Fibroblast of upper back skin (primary cell): ENCODE measurements at places on chromosomes 3 and 15.

DNA sequence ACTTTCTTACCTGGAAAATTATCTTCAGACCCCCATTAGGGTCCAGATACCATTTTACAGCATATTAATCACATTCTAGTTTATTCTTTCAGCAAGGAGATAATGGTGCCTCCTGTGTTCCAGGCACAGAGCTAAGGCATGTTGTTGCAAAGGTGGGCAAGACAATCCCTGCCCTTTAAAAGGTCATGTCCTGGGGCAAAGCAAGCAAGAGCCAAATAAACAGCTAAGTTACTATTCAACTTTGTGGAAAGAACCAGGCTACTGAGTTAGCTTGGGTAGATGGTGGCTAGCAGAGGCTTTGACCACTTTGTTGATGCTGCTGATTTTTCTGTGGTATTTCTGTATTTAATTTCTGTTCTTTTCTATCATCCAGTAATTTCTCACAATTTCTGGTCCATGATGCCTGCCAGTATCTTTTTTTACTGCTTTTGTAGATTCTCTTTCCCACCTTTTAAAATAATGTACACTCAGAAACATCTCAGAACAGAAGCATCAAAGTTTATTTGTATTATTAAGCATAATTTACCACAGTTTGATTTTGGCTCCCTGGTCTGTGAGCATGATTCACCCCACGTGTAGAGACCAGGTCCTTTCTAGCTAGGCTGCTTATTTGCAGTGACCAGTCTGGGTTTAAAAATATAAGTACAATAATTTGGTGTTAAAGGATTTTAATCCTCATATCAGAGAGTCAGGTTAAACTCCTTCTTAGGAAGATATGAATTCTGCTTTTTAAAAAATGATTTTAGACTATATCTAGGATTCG, 71.5 kb downstream of the LRRC28 start:
- DNase-seq, result no peak

DNA sequence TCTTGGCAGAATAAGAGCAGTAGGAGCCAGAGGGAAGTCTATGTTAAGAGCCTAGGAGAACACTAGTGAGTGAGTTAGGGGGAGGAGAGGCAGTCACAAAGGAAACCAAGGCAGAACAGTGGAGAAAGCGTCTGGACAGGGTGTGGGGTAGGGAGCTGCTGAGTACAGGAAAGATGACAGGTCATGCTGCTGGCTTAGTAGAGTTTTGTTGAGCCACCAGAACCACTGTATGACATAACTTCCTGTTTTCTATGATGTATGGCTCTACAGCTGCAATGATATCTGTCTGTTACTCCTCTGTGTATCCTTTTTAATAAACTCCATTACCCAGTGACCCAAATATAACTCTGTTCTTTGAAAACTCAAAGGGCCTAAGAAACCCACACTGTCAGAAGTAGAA, 10.6 kb upstream of the STT3B start:
- no peak for DNase-seq

GRCh38 chr15:31329640-31330010, 3.0 kb downstream of the KLF13 start:
- DNase-seq, result no peak

DNA sequence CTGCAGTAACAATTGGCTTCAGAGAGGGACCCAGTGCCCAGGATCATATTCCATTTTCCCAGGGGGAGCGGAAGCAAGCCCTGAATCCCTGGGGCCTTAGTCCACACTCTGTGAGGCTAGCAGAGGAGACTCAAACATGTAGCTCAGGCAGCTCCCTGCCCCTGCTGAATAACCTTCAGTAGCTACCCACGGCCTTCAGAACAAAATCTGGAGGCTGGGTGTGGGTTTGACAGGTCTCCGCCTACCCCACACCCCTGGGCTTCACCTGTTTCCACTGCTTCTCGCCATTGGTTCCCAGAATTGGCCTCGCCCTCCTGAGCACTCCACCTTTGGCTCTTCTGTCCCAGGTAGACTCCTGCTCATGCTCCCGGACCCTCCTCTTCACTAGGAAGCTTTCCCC, 93.6 kb upstream of the ATP2B2 start:
- DNase-seq, result no peak

DNA sequence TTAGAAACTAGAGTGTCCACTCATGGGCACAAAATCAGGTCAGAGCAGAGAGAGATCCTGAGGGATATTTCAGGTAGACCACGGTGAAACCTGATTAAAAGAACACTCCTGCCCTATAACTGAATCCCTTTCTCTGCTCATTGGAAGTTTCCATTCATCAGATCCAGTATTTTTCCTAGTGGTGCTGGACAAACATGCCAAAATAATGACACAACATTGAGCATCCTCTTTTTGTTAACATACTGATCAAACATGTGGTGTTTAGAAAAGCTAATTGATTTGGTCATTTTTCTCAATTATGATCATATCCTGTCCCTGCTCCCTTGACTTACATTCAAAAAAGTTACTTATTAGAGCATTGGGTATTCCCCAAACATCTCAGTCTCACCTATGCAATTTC, 27.2 kb downstream of the PTX3 start:
- no peak for DNase-seq

GRCh38 chr3:37820286-37820685, 41.4 kb upstream of the CTDSPL start:
- DNase-seq, result no peak

DNA sequence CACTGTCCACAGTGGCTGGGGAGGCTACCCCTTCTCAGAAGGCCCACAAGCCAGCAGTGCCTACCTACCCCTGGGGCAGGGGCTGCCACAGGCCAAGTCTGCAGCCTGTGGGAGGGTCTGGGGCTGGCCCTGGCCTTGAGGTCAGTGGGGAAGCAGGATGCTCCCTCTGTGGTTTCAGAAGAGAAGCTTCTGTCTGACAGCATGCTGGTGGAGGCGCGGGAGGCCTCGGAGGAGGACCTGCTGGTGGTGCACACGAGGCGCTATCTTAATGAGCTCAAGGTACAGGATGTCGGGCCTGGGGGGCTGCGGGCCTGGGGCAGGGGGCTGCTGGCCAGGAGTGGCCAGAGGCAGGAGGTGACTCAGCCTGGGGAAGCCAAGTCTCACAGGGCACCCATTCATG, 3.2 kb downstream of the HDAC11 start:
- no peak for DNase-seq

- no peak for DNase-seq
These were observed 61.7 kb downstream of the IL1RAP start for GRCh38 chr3:190575437-190576185.

DNA sequence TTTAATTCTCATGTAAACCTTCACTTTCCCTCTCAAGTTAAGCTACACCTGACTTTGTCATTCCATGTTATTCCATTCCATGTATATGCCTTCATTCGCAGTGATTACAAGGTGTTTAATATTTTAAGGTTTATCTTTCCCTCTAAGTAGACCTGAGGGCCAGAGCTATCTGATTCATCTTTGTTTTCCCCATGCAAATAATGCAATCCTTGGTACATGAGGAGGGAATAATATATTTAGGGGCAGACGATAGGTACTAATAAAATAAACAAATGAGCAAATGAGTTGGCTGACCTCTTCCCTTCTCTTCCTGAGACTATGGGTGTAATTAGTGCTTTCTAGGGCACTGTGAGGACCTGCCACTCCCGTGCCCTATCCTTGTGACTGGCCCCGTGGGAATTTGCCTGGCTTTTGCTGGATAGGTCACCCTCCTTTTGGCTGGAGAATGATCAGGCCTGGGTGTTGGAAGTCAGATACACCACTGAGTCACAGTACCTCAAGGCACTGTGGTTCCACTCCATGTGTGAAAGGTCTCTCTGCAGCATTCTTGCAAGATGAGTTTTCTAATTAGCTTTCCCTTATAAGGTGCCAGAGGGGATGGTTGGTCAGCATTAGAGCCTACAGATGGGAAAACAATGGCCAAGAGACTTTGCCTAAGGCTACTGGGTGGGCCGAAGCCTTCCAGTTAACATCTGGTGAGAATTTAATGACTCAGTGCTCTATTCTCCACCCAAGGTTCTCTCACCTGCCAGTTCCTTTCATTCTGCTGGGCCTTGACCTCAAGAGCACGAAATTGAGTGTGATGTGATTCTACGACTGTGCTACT, 183.2 kb downstream of the P3H2 start:
- DNase-seq, result peak; percentile 98

GRCh38 chr15:67955252-67955651, 98.9 kb upstream of the PIAS1 start:
- peak; percentile 50 for DNase-seq

DNA sequence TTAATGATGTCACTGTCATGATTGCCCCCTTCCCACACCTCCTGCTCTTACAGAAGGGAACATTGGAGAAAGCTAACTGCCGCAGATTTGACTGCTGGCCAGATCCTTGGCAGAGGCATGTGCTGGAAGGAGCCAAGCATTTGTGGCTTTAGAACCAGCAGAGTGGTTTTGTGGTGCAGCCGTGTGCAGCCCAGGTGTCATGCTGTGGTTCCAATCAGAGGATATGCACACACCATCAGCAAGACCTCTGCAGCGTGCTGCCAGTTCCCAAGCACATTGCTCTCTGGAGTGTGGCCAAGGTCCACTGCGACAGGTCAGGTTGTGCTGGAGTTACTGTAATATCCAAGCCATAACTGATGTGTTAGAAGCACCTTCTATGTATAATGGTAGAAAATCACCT, 61.6 kb downstream of the OTOL1 start:
- DNase-seq, result peak; percentile 41

DNA sequence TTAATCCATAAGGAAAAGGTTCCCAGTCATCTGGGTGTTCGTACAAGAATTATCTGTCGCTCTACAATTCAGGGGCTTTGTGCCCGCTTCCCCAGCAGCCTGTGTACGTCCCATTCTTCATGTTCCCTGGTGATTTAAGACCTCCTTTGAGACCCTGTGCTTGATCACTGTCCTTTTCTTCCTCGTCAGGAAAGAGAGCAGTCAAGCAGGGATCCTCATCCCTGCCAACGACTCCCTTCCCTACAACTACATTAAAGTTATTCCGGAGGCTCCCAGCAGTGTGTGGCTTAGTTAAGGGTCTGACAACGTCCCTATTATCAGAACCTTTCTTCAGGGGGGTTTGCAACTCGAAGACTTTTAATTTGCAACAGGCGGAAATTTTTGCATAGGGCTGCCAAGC, 175.7 kb downstream of the FOXP1 start:
- no peak for DNase-seq

DNA sequence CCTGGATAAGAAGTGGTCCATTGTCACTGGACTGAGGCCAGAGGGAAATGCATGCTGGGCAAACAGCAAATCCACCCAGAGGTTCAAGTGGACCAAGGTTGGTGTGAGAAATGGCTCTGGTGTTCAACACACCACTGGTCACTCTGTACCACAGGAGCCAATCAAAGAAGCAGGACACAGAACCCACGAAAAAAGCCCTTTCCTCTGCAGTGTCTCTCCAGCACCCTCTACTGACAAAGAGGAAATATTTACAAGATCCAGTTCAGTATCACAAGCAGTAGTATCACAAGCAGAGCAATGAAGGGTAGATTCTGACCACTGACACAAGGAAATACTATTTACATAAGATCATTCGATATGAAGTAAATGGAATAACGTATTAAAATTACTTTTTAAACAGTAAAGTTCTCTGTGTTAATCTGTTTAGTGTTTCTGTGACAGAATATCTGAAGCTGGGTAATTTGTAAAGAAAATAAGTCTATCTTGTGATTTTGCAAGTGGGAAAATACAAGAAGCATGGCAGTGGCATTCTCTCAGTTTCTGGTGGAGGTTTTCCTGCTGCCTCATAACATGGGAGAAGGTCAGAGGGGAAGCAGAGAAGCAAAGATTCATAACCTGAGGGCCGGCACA, 390.7 kb downstream of the EFHB start:
- no peak for DNase-seq

- no peak for DNase-seq
These were observed 82.0 kb downstream of the HHLA2 start for GRCh38 chr3:108378153-108378951.

DNA sequence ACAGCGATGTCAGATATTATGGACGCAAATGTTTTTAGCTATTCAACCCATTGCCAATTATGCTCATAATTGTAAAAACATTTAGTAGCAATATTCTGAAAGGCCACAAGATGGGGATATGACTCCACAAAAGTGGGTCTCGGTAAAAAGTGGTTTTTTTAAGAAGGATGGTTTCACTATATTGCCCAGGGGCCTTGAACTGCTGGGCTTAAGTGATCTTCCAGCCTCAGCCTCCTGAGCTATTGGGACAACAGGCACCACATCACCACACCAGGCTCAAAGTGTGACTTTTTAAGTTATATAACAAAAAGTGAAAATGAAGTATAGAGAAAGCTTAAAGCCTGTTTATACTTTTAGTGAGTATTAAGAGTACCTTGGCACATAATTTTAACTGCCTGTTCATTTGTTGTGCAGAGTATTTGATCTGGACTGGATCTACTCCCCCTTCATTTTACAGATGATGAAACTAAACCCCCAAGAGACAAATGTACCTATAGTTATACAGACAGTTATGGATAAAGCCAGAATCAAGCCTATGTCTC, 9.4 kb downstream of the NAA50 start:
- peak; percentile 70 for DNase-seq

DNA sequence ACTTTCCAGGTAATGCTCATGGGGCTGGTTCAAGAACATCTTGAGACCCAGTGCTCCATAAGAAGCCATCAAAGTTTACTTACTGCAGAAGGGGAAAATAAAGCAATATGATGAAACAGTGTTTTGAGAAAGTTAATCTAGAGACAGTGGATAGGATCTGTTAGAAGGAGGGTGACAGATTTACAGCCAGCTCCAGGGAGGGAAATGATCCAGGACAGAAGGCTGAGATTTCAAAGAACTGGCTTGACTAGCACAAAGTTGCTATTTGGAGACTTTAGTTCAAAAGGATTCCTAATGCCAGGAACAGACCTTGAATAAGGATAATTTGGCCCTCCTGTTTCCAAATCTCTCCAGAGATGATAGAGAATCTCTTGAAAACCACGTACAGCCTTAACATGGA, 166.5 kb upstream of the NECTIN3 start:
- DNase-seq, result no peak

DNA sequence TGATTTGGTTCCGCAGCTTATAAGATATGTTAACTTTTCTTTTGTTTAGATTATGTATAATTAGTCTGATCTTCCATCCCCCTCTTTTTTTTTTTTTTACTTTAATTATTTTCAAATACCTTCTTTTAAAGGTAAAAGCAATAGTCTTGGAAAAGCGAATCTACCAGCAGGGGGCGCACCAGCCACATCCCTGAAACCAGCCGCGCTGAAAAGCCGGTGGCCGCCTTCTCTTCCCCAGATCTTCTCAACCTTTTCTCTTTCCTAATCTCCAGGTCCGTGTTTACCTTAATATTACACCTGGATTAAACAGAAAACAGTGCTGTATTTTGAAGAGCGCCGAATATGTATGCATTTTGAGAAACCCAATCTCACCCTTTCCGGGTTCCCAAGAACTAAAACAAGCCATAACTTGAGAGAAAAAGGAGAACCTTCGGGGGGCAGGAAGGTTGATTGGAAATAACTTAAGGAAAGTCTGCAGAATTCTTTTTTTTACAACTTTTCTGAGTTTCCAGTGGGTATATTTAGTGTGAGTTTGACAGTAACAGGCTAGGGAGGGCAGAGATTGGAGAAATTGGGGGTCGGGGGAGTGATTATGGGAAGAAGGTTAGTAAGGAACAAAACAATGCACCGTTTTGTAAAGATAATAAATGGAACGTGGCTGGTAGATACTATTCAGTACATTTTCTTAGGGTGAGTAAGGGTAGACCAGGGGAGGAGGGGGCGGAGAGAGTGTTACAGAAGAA, 2.0 kb upstream of the SOX2 start:
- DNase-seq, result peak; percentile 47

GRCh38 chr15:60218256-60218655, 179.5 kb downstream of the ANXA2 start:
- no peak for DNase-seq

- no peak for DNase-seq
These were observed 57.9 kb downstream of the PRICKLE2 start for GRCh38 chr3:64167351-64167750.
